ENCODE measurements at places on chromosomes 12 and 14.

- no peak for DNase-seq
These were observed 445.4 kb upstream of the OR4E1 start for GRCh38 chr14:22118899-22119477.

GRCh38 chr12:52896190-52897100 lies 8.4 kb downstream of the KRT8 start:
- DNase-seq = no peak

- no peak for DNase-seq
These were observed 68.0 kb upstream of the IFNG-AS1 start for GRCh38 chr12:67921286-67921685.

DNA sequence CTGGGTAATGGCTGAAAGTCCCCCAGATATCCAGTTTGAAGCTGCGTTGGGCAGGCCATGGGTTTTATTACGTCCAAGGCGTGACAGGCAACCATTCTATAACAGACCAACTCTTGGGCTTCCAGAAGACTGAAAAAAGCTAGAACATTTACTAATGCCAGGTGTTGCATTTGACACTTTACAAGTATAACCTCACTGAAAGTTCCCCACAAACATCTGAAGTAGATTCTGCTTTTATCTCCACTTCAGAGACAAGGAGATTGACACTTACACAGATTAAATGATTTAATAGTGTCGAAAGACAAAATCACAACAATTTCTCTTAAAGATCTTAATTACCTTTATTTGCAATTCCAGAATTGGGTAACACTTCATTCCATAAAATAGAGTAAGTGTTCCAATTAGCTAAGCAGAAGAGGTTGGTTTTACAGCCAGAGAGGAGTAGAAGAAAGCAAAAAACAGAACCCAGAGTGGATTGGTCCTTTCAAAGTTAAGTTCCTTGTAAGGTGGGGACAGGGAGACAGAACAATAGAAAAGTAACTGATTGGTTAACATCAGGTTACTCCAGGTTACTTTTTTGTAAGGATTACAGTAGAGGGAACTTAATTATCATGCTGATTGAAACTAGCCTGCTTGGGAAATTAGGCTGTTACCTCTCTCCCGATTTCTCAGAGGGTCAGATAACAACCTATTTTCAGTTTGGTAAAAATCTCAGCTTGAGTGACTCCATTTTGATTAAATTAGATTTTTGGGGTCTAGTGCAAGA lies 11.3 kb downstream of the SOCS2 start:
- no peak for DNase-seq

- DNase-seq = no peak
These were observed 710.6 kb downstream of the SLC6A15 start for GRCh38 chr12:84201976-84202375.

DNA sequence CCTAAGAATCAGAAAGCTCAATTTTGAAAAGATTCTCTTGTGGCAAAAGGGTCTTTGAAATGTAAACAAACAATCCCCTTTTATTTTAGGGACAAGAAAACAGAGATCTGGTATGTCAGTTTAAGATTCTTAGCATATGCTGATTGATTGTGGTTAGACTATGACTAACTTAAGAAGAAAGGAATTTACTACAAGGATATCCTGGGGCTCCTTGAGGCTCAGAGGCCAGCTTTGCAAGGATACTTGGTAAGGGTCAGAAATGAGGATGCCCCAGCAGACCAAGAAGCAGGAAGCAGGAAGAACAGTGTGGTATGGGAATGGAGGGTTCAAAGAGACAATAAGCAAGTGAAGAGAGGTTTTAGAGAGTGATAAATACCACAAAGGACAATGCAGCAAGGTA lies 474.6 kb downstream of the ETNK1 start:
- no peak for DNase-seq

DNA sequence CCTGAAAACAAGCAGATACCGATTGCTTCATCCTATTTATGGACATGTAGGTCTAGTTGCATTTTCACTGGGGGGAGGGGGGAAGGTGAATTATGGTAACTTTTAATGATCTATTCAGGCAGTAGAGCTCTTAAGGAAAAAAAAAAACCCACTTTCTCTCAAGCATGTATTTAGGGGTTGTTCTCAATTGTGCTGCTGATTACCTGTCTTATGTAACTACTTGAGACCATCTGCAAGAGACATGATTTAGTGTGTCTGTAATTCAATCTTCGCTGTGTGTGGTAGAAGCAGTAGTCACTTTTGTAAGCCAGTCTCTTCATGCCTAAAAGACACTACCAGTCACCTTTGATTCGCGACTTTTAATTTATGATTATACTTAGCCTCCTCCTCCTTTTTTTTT lies 8.9 kb downstream of the CALM1 start:
- no peak for DNase-seq

DNA sequence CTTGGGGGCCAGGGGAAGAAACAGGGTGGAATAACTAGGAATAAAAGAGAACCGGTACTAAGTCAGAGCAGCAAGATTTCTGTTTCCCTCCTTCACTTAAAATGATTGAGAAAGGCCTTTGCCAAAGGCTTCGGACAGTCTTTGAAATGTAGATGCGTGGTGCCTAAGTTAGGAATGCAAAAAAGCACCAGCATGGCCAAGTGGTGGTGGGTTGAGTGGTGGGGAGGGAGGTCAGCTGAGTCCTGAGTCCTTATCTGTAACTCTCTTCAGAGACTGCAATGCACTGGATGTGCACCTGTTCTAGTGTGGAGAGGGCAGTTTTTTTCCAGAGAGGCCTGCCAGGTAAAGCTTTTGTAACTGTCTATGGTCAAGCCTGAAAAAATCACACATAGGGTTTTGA lies 919.9 kb downstream of the FSCB start:
- no peak for DNase-seq

- no peak for DNase-seq
These were observed 102.8 kb downstream of the TGFB3 start for GRCh38 chr14:75879031-75879430.

DNA sequence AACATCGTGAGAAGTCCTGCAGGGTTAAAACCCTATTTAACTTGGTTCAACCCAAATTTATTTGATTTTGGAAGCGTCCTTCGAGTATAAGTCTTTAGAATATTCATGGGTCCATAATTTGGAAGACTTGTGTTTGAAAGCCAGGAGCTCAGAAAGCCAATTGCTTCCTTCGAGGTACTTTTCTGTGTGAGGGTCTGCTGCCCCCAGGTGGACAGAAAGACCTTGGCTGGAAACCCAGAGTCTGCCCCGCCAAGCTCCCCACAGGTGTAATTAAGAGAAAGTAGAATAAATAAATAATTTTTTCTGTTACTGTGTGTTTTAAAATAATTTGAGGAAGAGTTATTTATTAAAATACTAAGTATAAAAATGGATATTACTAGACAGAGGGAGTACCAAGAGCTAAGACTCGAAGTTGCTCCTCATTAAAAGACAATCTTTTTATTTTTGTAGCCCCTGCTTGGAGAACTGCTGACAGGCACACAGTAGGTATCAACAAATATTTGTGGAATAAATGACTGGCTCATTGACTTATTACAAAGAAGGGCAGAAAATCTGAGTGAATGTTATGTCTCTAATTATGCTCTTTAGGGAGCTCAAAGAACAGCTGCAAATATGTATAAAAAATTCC lies 105.8 kb downstream of the PAH start:
- no peak for DNase-seq

- DNase-seq = no peak
These were observed 774 bp upstream of the KRT75 start for GRCh38 chr12:52434760-52435530.

DNA sequence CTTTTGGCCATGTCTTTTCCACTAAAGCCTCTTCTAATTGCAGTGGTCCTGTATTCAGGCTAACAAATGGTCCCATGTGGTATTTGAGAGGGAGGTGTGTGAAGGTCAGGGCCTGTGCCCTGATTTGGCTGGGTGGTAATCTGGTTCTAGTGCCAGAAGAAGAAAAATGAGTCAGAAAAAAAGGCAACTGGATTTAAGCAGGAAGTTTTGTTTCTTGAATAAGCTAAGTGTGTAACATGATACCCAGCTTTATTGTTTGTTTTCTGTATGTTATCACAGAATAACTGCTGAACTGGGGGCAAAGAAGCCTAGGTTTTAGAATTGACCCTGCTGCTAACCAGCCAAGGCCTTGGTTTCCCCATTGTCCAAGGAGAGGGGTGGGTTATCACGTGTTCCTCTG lies 134.0 kb downstream of the ANO6 start:
- no peak for DNase-seq

DNA sequence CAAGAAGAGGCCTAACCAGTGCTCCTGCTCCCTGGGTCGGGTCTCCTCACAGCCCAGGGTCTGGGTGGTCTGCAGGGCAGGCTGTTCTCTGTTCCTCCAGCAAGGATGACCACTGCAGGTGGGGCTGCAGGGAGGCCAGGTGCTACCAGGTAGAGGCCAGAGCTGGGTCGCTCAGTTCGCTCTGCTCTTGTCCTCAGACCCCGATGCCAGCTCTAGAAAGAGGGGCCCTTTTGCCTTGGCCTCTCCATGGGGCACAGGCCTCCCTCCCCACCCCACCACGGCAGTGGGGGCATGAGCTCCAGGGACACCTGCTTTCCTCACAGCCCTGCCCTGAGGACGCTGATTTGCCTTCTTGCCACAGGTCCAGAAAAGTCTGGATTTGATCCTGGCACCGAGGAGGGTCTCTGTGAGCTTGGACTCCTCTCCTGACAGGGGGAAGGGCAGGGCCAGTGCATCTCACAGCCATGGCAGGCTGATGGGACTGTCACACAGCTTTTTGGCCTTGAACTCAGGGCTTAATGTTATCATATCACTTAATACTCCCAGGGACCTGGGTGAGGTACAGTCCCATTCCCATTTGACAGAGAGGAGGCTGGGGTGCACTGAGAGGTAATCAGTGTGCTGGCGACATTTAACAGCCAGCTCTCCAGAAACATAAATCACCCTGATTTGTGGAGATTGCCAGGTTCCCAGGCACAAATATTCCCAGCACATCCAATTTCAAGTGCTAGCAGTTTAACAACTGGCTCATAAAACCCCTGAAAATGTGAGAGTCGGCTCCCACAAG lies 273.0 kb upstream of the SFSWAP start:
- no peak for DNase-seq

GRCh38 chr12:91225316-91225715 lies 42.7 kb upstream of the DCN start:
- DNase-seq = no peak
